ENCODE measurements at places on chromosomes 12 and 14. TPM values are rescaled to one million over a fixed set of nuclear protein-coding genes. Genes with fewer than 3 reads are reported as not detected.

DNA sequence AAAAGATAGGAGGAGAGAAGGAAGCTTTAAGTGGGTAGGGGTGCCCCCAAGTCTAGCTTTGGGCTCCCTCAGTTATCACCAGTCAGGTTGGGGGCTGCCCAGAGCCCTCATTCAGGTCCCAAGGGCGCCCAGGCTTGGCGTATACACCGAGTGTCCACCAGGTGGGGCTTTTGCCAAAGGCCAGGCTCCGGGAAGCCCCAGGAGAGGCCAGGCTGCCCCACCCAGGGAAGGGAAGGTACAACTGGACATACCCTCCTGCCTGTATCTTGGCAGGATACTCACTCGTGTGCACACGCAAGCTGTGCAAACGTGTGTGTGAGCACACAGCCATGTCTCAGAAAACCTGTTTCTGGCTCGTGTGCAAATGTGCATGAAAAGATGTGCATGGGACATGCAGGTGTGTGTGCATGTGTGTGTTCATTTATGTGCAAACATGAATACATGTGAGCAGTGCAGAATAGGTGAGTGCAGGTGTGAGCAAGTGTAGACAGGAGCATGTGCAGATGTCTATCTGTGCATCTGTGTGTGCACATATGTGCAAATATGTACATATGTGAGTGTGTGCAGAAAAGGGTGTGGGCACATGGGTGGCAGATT, 103.9 kb upstream of the MYL2 start:
- no peaks in the 10 kb centered on the region for H3K4me1 ChIP-seq
- no peak overlapping the region for H3K4me3 ChIP-seq
- DNase-seq, result peak; percentile 55
- H3K36me3 ChIP-seq, result no peaks in the 10 kb centered on the region
- no peak overlapping the region for H3K27ac ChIP-seq

GRCh38 chr14:69464379-69464778, 20.1 kb upstream of the PLEKHD1 start:
- H3K27ac ChIP-seq, result no peak overlapping the region
- no peak for DNase-seq
- H3K4me1 ChIP-seq, result no peaks in the 10 kb centered on the region
- H3K27me3 ChIP-seq, result no peaks in the 10 kb centered on the region
- H3K4me3 ChIP-seq, result no peak overlapping the region

DNA sequence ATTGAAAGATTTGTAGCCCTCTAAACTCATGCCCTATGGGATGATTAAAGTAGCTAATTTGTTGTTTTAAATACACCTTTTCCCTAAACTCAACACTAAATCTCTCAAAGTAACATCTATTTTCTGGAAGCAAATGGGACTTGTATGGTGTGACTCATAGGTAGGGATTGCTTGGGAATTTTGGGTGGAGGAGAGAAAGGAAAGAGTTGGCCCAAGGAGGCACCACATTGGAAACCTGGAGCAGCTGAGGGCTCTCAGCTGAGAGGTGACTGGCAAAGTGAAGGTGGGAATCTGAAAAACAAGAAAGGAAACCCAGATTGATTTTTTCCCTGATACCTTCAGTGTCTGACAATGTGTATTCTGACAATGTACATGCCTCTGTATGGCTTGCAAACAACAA, 114.8 kb upstream of the PRICKLE1 start:
- no peaks in the 10 kb centered on the region for H3K4me1 ChIP-seq
- H3K27me3 ChIP-seq, result no peaks in the 10 kb centered on the region
- no peak overlapping the region for H3K27ac ChIP-seq
- no peak for DNase-seq

DNA sequence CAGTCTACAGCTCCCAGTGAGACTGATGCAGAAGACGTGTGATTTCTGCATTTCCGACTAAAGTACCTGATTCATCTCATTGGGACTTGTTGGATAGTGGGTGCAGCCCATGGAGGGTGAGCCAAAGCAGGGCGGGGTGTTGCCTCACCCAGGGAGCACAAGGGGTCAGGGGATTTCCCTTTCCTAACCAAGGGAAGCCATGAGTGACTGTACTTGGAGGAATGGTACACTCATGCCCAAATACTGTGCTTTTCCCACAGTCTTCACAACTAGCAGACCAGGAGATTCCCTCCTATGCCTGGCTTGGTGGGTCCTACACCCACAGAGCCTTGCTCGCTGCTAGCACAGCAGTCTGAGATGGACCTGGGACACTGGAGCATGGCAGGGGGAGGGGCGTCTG, 21.0 kb upstream of the ABCC9 start:
- H3K27ac ChIP-seq, result no peak overlapping the region
- no peak overlapping the region for H3K4me3 ChIP-seq
- no peaks in the 10 kb centered on the region for H3K27me3 ChIP-seq
- no peaks in the 10 kb centered on the region for H3K4me1 ChIP-seq

The MRPL42 gene
- 21.4 TPM for total RNA-seq

GRCh38 chr12:57238854-57239554, 9.5 kb downstream of the SHMT2 start:
- DNase-seq, result peak; percentile 85
- H3K4me3 ChIP-seq, result peak overlapping the region; percentile 37
- no peak overlapping the region for H3K27ac ChIP-seq
- peaks cover 2% of the 10 kb centered on the region for H3K36me3 ChIP-seq
- peaks cover 61% of the 10 kb centered on the region for H3K4me1 ChIP-seq
- H3K27me3 ChIP-seq, result no peaks in the 10 kb centered on the region

DNA sequence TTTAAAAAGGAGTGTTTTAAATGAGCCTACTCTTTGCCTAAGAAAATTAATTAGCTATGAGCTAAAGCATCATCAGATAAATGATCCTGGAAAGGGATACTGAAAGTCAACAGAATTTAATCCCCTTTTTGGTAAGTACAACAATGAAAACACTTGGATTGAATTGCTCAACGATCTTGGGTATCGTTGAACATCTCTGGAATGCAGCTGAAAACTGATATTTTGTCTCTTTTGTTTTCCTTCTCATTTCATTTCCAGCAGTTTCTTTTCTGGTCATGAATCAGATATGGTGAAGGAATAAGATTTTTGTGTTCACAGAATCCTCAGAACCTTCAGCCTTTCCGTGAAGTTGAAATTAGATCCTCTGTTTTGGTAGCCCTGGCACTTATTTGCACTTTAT, 771.2 kb downstream of the FSCB start:
- no peaks in the 10 kb centered on the region for H3K4me1 ChIP-seq
- no peak for DNase-seq
- H3K27ac ChIP-seq, result no peak overlapping the region
- no peaks in the 10 kb centered on the region for H3K27me3 ChIP-seq
- H3K36me3 ChIP-seq, result no peaks in the 10 kb centered on the region

Data from body of pancreas (tissue), 4 donors.